ENCODE measurements at places on chromosomes 13 and 19. TPM values are rescaled to one million over a fixed set of nuclear protein-coding genes. Genes with fewer than 3 reads are reported as not detected.

DNA sequence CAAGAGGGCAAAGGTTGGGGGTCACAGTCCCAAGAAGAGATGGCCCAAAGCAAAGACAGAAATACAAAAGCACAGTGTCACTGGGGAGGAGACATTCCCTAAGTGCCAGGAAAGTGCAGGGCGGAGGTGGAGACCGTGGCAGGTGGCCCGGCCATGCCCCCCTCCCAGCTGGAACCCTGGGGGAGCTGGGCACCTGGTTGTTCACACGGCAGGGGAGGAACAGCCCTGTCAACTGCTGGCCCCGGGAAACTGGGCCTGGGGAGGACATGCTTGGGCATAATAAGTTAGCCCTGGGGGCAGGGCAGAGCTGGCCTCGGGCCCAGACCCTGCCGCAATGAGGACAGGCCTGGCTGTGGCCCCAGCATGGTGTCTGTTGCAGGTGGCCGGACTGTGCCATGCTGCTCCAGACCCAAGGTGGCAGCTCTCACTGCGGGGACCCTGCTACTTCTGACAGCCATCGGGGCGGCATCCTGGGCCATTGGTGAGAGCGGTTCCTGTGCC, 7.4 kb downstream of the HPN start:
- DNase-seq, result no peak
- H3K36me3 ChIP-seq, result no peaks in the 10 kb centered on the region
- H3K4me3 ChIP-seq, result no peak overlapping the region
- no peaks in the 10 kb centered on the region for H3K27me3 ChIP-seq
- no peak overlapping the region for H3K27ac ChIP-seq

IZUMO2 gene
- not detected for total RNA-seq

- no peaks in the 10 kb centered on the region for H3K36me3 ChIP-seq
- H3K27me3 ChIP-seq, result no peaks in the 10 kb centered on the region
- H3K4me1 ChIP-seq, result peaks cover 8% of the 10 kb centered on the region
- H3K4me3 ChIP-seq, result no peak overlapping the region
- H3K27ac ChIP-seq, result peak overlapping the region; percentile 17
These were observed 162.5 kb downstream of the KCTD12 start for GRCh38 chr13:76723551-76724232.

RASIP1 gene
- total RNA-seq, result not detected

MAP2K2 gene
- total RNA-seq, result 152 TPM

DNA sequence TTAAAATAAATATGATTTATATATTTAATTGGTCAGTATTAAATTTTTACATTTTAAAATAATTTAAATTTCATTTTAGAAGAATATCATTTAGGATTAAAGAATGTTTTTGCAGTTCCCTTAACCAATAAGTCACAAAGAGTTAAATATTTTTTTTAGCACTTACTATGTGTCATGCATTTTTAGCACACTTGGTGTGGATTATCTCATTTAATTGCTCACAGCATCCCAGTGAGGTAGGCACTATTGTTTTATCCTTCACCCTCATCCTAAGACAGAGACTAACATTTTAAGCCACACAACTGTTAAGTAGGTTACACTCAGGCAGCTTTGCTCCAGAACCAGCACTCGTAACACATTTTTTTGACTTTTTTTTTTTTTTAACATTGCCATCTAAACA, 78.2 kb downstream of the URI1 start:
- no peak overlapping the region for H3K27ac ChIP-seq

DNA sequence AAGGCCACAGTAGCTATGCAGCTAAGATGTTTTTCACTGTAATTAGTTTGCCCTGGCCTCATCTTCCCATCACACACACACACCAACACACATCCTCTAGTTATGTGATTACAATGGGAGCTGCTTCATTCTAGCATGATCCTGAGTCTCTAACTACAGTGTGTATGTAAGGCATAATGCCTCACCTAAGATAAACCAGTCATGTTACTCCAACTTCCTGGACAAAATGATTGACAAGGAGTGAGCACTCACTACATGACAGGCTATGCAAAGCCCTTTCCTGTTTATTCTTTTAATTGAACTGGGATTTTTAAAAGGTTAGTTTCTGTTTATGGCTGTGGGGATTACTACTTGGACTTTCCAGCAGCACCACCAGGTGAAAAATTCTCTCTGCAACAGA, 400.8 kb upstream of the ATXN8OS start:
- DNase-seq, result no peak
- no peak overlapping the region for H3K4me3 ChIP-seq
- H3K27me3 ChIP-seq, result no peaks in the 10 kb centered on the region
- no peak overlapping the region for H3K27ac ChIP-seq
- H3K4me1 ChIP-seq, result no peaks in the 10 kb centered on the region

GRCh38 chr19:35153701-35154524, 622 bp upstream of the FXYD5 start:
- DNase-seq, result peak; percentile 85
- H3K4me1 ChIP-seq, result peaks cover 35% of the 10 kb centered on the region
- peak overlapping the region; percentile 80 for H3K27ac ChIP-seq
- H3K4me3 ChIP-seq, result peak overlapping the region; percentile 80
- H3K27me3 ChIP-seq, result no peaks in the 10 kb centered on the region

IRGC gene
- not detected for total RNA-seq

APLP1 gene
- not detected for total RNA-seq

DNA sequence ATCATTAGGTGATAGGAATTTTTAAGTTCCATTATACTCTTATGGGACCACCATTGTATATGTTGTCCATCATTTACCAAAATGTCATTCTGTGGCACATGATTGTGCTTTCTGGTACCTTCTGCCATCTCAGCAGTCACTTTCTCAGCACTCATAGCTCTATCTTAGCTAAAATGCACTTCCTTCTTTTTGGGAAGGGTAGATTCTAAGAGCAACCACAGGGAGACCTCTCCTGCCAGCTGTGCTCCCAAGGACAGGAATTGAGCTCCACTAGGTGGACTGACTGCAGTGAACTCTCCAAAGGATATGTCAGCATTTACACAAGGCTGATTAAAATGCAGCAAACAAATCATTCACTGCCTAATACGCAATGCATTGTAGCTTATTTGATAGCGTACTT, 91.8 kb upstream of the OBI1 start:
- no peaks in the 10 kb centered on the region for H3K27me3 ChIP-seq
- no peak for DNase-seq
- H3K27ac ChIP-seq, result no peak overlapping the region

DNA sequence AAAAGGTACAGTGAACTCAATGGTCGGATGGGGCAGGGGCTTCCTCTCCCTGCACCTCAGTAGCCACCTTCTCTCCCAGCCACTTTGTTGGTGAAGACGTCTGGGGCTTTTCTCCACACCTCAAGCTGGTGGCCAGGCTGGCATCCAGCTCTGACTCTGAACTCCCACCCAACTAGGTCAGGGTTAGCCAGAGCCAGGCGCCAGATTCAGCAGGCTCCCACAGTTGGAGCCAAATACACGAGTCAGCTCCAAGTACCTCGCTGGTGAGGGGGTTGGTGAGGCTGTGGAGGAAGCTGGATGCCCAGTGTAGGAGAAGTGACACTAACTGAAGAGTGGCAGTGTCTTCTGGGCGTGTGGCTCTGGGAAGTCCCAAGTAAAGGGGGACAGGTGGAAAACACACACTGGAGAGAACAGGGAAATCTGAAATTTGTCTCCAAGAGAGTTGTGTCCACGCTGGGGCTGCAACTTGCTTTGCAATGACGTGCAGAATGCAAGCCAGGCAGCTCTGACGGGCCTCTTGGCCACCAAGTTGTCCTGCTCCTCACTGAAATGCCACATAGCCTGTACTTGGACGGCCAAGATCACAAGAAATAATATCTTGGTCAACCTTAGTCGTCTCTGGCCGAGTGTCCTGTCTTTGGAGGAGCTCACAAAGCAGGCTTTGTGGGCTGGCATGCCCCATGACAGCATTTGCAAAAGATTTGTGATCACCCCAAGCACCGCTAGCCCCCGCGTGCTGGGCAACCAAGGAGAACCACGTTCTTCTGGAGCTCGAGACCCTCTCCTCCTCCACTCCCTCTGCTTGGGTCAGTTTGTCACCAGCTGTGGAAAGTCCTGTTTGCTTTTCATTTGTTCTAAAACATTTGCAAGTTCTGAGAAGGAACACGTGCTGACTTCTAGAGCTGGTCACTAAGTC, 18.1 kb downstream of the SLC7A1 start:
- no peak overlapping the region for H3K4me3 ChIP-seq
- no peak overlapping the region for H3K27ac ChIP-seq
- no peak for DNase-seq
- H3K36me3 ChIP-seq, result no peaks in the 10 kb centered on the region

TFDP1 gene
- total RNA-seq, result 26.3 TPM

- no peak overlapping the region for H3K4me3 ChIP-seq
- no peak for DNase-seq
- H3K36me3 ChIP-seq, result peaks cover 41% of the 10 kb centered on the region
- no peak overlapping the region for H3K27ac ChIP-seq
- H3K4me1 ChIP-seq, result no peaks in the 10 kb centered on the region
These were observed 54.1 kb upstream of the MLNR start for GRCh38 chr13:49165798-49166752.

ZNF486 gene
- total RNA-seq, result 4.8 TPM

DNA sequence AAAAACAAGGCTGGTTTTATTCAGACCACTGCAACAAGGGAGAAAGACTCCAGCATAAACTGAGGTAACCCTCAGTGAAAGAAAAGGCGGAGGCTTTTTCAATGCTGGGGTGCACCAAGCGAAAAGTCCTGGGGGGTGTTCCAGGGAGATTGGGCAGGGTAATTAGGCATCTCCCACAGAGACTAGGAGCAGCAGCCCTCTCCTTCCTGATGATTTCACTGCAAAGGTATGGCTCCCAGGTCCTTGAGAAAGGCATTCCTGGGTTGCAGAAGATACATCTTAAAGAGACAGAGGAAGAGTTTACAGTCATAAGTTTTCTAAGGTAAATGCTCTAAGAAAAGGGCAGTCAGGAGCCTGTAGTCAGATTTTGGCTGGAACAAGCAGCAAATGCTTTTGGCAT, 412.0 kb downstream of the FOXO1 start:
- DNase-seq, result no peak
- H3K27me3 ChIP-seq, result no peaks in the 10 kb centered on the region
- no peak overlapping the region for H3K27ac ChIP-seq
- H3K4me1 ChIP-seq, result no peaks in the 10 kb centered on the region

DNA sequence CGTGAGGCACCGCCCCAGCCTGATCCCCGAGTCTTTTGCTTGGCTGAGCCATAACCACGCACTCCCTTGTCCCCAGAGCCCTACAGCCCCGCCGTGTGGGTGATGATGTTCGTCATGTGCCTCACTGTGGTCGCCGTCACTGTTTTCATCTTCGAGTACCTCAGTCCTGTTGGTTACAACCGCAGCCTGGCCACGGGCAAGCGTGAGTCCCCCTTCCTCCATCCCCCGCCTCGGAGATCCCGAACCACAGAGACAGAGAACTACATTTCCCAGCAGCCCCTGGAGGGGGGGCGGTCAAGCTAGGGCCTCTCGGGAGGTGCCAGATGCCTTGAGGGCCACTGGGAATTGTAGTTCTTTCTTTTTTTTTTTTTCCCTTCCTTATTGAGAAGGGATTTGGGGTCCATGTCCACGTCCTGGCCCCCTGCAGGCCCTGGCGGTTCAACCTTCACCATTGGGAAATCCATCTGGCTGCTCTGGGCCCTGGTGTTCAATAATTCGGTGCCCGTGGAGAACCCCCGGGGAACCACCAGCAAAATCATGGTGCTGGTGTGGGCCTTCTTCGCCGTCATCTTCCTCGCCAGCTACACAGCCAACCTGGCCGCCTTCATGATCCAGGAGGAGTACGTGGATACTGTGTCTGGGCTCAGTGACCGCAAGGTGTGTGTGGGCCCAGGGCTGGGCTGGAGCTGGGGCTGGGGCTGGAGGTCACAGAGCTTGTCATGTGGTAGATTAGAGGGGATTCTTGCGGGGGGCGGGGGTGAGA, 25.9 kb downstream of the GRIN2D start:
- peak overlapping the region; percentile 4 for H3K4me3 ChIP-seq
- peaks cover 13% of the 10 kb centered on the region for H3K27me3 ChIP-seq
- peaks cover 32% of the 10 kb centered on the region for H3K4me1 ChIP-seq
- no peak overlapping the region for H3K27ac ChIP-seq

DNA sequence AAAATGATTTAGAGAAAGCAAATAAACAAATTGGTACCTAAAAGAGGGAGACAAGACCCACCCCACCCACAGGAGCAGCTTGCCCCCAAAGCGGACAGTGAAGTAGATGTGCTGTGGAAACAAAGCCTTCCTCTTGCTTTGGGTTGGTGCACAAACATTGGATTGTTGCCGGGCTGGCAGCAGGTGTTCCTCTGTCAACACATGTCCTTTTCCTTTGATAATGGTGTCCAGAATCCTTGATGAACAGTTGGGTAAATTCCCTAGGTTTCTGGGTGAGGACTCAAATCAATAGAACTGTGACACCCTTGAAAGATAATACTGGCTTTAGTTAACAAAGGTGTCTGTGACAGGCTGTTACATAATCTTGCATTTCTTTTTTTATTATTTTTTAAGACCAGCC, 311.8 kb downstream of the SPRY2 start:
- no peaks in the 10 kb centered on the region for H3K36me3 ChIP-seq
- H3K27ac ChIP-seq, result no peak overlapping the region
- DNase-seq, result no peak
- H3K4me3 ChIP-seq, result no peak overlapping the region
- no peaks in the 10 kb centered on the region for H3K27me3 ChIP-seq
- no peaks in the 10 kb centered on the region for H3K4me1 ChIP-seq

- H3K4me1 ChIP-seq, result peaks cover 38% of the 10 kb centered on the region
- H3K4me3 ChIP-seq, result no peak overlapping the region
- H3K27me3 ChIP-seq, result no peaks in the 10 kb centered on the region
- no peak overlapping the region for H3K27ac ChIP-seq
- DNase-seq, result peak; percentile 4
These were observed 4.2 kb downstream of the GZMM start for GRCh38 chr19:547836-548720.

C19orf81 gene
- not detected for total RNA-seq

DNA sequence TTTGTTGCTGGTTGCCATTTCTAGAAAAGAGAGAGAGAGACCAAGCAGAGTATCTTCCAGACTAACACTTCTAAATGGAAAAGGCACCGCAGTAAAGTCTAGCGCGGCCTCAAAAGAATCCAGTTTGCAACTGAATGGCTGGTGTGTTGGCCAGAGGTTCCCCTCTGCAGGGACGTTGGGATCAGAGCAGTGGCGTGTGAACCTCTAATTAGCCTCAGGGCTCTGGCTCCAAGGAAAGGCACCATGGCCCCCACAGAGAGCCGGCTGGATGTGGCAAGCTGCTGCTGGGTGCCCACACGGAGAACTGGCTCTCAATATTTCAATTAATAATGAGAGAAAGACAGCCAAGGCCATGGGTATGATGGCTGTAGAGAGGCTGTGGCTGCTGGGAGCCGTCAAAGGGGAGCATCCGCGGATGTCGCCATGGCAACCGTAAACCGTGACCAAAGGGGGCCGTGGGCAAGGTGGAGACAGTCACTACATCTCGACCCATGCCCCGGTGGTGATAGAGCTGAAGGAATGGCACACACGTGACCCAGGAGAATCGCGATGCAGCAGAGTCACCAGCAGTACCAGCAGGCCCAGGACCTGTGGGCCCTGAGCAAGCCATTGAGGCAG, 9.5 kb downstream of the VSTM2B start:
- no peaks in the 10 kb centered on the region for H3K4me1 ChIP-seq
- no peak for DNase-seq
- H3K27me3 ChIP-seq, result peaks cover 2% of the 10 kb centered on the region
- no peak overlapping the region for H3K4me3 ChIP-seq

CYP4F8 gene
- total RNA-seq, result not detected

- H3K27me3 ChIP-seq, result peaks cover 2% of the 10 kb centered on the region
- H3K4me1 ChIP-seq, result peaks cover 10% of the 10 kb centered on the region
- no peak overlapping the region for H3K27ac ChIP-seq
- no peak overlapping the region for H3K4me3 ChIP-seq
- no peak for DNase-seq
These were observed 675 bp downstream of the PEG3 start for GRCh38 chr19:56839652-56840450.

- H3K4me1 ChIP-seq, result no peaks in the 10 kb centered on the region
- H3K27ac ChIP-seq, result no peak overlapping the region
- no peak for DNase-seq
These were observed 18.6 kb downstream of the GJA3 start for GRCh38 chr13:20142023-20142926.
